Activated T-helper 1 cell treated with Interleukin-2 at 50 U/mL for 16 hours (primary cell): ENCODE measurements at places on chromosomes 1 and 21.

- no peak for DNase-seq
Measured at GRCh38 chr1:229298420-229298819, 27.5 kb downstream of the RAB4A start.

GRCh38 chr1:199161766-199162303, 523.0 kb downstream of the PTPRC start:
- no peak for DNase-seq

DNA sequence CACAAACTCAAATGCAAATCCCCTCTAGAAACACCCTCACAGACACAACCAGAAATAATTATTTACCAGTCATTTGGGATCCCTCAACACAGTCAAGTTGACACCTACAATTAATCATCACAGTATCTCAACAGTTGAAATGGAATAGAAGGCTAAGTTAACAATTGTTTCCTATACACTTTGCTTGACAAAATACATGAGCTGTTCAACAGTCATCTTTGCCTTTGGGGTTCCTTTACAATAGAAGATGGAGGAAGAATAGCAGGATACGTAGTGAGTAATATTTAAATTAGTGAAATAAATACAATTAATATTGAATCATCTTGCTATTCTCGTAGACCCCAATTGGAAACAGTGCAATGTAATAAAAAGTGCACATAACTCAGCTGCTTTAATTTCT, 487.3 kb upstream of the ADAMTS5 start:
- DNase-seq = no peak

GRCh38 chr1:44254392-44254910, 41.2 kb downstream of the DMAP1 start:
- DNase-seq = no peak

DNA sequence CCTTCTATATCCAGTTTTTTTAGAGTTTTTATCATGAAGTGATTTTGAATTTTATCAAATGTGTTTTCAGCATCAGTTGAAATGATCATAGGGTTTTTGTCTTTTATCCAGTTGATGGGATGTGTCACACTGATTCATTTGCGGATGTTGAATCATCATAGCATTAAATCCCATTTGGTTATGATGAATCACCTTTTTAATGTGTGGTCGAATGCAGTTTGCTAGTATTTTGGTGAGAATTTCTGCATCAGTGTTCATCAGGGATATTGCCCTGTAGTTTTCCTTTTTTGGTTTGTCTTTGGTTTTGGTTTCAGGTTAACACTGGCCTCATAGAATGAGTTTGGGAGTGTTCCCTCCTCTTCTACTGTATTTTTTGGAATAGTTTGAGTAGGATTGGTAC, 80.3 kb downstream of the DIRAS3 start:
- DNase-seq = no peak

- no peak for DNase-seq
Measured at GRCh38 chr21:33135925-33136324, 66.0 kb downstream of the OLIG1 start.

DNA sequence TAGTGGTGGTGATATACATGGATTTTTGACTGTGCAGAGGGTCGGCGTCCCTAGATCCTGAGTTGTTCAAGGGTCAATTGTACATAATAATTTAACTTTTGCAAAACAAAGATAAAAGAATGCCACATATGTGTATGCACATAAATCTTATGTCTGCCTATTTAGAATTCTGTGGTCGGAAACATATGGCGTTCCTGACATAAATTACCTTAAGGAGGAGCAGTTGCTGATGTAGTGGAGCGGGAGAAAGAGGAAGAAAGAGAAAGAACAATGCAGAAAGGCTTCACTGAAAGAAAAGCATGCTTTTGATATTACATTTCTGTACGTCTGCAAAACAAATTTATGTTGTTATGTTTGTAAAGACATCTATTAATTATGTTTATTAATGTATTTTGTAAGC, 40.0 kb downstream of the S1PR1 start:
- DNase-seq = no peak

DNA sequence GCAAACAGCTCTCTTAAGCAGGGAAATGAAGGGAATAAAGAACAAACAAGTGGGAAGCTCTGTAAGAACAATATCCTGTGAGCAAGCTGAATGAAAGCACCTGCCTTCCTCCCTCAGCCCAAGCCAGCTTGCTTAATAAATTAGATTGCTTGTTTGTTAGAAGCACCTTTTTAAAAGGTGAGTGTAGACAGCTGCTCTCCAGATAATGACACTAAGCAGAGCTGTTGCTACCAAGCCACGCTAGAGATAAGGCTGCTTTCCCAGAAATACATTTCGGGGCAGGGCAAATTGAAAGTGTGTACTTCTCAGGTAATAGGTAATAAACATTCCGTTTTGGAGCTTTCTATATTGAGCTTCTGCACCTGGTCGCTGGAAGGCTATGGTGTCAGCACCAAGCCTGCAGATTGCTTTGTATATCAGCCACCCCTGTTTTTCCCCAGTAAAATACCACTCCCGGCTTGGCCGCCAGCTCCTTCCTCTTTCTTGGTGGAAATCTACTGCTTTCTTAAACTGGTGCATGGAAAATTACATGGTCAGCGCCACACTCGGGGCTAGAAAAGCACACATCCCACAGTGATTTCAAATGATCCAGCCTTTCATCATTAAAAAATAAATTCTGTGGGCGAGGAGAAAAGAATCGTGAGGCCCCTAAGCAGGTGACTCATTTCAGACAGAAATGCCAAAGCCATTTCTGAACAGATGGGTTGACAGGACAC, 151.3 kb downstream of the ETS2 start:
- DNase-seq = no peak

DNA sequence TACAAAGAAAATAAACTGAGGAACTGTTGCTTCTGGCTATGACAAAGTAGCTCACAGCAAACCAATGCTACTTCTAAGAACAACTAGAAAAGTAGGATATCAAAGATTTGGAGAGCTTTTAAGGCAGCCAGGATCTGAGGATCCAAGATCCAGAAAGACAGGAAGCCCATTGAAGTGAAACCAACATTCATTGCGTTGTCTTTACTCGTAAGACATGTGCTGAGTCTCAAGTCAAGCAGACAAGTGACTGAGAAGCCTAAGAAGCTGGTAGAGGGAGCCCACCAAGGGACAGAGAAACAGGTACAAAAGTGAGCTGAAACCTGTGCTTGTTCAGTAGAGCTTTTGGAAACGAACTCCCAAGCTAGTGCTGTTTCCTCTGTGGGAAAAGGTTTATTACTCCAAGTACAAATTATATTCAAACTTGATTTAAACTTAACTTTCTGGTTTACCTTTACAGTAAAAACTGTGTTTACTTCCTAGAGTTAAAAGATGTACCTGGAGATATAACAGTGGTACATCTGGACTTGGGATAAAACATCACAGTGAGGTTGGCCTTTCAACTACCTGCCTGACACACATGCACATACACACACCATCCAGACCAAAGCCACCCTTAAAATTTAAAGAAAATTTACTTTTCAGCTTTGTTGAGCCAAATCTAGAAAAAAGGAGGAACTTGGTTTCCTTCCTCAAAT, 41.2 kb downstream of the NME7 start:
- no peak for DNase-seq

GRCh38 chr1:151570819-151571218, 30.7 kb downstream of the TUFT1 start:
- DNase-seq = no peak

GRCh38 chr1:37347104-37347649, 127.2 kb upstream of the ZC3H12A start:
- DNase-seq = no peak

GRCh38 chr21:37562920-37563640, 196.5 kb downstream of the DYRK1A start:
- DNase-seq = peak; percentile 6

GRCh38 chr1:87224201-87224600, 104.5 kb upstream of the LMO4 start:
- no peak for DNase-seq

GRCh38 chr1:226355016-226355415, 46.1 kb upstream of the LIN9 start:
- DNase-seq = no peak

GRCh38 chr1:110850145-110850544, 22.8 kb upstream of the CD53 start:
- no peak for DNase-seq

GRCh38 chr1:173717238-173717637, 2.5 kb downstream of the KLHL20 start:
- no peak for DNase-seq

- no peak for DNase-seq
Measured at GRCh38 chr21:18318156-18318555, 73.5 kb downstream of the CHODL start.

DNA sequence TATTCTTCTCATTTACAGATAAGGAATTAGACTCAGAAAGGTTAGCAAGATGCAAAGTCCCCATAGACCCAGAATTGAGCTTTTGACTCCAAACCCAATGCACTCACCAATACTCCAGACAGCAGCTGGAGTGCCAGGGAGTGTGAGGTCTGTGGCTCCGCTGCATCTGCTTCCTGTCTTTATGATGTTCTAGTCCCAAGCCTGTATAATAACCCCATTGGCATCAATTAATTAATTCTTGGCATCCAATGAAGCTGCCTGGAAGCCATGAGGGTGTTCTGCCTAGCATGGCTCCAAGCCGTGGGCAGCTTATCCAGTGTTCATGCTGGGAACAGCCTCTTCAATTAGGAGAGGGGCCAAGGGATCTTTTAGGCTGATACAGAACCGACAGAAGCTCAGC, 188.7 kb downstream of the GIPC2 start:
- DNase-seq = no peak

GRCh38 chr1:112196008-112196588, 199.9 kb upstream of the CTTNBP2NL start:
- no peak for DNase-seq

- no peak for DNase-seq
Measured at GRCh38 chr1:201172999-201173610, 17.5 kb upstream of the IGFN1 start.

GRCh38 chr1:214004014-214004413, 16.2 kb downstream of the PROX1 start:
- DNase-seq = no peak

DNA sequence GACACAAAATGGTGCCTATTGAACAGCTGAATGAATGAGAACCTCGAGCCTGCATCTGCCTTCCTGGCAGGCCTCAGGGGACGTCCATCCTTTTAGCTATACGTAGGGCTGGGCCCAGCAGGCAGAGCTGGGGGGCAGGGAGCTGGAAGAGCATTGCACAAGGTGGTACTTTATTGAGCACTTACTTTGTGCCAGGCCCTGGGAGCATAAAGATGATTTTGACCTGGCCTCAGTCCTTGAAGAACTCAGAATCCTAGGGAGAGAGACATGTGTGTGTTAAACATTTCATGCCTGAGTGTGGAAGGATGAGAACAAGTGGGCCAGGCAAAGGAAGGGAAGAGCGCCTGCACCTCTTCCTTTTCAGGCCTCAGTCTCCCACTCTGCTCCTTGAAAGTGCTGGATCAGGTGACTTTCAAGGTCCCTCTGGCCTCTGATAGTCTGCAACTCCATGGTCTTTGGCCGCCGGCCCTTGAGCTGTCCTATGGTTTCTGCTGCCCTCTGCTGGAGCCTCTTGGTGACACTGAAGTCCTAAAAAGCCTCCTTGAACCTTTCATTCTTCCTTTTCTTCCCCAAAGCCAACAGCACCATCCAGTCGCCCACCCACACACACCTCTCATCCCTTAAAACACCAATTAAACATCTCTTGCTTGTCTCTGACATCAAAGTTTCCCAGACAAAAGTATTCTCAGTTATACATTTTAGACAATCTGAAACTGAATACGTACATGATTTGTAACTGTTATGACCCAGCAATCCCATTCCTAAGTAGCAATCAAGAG, 3.5 kb upstream of the PEAR1 start:
- DNase-seq = peak; percentile 22

- DNase-seq = no peak
Measured at GRCh38 chr1:36119456-36119855, 5.6 kb downstream of the COL8A2 start.

DNA sequence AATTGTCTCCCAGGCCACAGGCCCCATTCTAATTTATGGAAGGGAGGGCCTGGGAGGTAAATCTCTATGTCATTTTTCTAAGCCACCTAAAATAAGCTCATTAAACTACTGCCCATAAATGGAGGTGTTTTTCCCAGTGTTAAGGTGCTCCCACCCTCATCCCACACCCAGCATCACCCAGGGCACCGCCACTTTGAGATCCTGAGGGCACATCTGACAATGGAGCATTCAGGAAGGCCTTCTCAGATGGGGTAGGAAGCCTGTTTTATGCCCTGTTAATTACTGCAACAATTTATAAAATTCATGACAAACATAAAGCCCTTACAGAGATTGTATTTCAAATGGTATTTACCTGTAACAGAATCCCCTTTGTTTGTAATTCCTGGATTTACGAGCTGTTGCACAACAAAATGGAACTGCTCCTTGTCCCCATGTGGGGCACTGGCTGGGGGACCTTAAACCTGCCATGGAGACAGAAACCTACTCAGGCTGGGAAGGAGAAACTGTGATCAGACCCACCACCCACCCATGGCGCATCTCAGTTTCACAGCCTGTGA, 319.5 kb upstream of the USP24 start:
- no peak for DNase-seq

GRCh38 chr1:192789871-192790270, 19.0 kb upstream of the RGS2 start:
- DNase-seq = no peak

DNA sequence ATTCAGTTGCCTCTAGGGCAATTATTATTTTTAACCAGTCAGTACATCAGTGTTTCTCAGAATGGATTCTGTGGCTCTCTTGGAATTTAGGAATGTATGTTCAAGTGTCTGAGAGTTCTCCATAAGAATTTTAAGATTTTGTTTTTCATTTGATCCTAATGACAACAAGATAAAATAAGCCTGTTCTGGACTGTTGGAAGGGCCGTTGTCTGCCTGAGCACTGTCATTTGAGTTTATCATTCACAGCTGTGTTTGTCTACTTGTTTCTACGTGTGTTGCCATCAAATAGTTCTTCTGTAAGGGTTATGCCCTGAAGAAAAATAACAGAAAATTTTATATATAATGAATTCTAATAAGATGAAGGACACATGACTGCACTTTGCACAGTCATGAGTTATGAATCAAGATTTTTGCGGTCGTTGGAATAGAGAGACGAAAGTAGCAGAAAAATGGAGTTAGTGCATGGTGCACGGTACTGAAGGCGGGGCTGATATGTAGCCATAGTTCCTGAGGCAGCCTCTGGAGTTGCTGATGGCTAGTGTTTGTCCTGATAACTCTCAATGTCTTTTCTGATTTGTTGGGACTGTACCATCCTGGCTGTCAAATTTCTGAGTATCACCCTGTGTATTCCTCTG, 92.5 kb downstream of the NOS1AP start:
- DNase-seq = no peak

- no peak for DNase-seq
Measured at GRCh38 chr1:39829791-39830533, 41.3 kb upstream of the BMP8B start.

GRCh38 chr1:185328255-185328654, 11.2 kb upstream of the IVNS1ABP start:
- no peak for DNase-seq

DNA sequence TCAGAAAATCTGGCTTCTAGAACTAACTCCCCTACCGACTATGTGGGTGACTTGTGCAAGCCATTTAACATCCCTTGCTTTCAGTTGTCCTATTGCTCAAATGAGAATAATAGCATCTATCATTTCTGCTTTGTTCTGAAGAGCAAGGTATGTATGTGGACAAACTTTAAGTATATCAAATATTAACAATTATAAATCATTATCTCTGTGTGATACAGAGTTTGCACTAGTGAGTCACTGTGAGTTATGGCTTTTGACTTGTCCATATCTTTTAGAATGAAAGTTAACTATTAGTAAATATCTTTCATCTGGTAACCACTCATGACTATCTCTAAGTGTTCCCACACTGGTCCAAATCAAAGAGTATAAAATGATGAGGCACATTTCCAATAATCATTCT, 812.9 kb upstream of the ADGRL2 start:
- no peak for DNase-seq
